SK-N-SH (cell line): ENCODE measurements at places on chromosomes 5 and 9.

- no peak for DNase-seq
Measured at GRCh38 chr5:25009063-25009462, 364.3 kb upstream of the CDH10 start.

GRCh38 chr9:14412775-14413174, 98.8 kb upstream of the NFIB start:
- no peak for DNase-seq

- DNase-seq, result no peak
Measured at GRCh38 chr9:133641396-133641655, 5.2 kb downstream of the DBH start.

- DNase-seq, result no peak
Measured at GRCh38 chr9:75054368-75055001, 26.4 kb upstream of the CARNMT1 start.

DNA sequence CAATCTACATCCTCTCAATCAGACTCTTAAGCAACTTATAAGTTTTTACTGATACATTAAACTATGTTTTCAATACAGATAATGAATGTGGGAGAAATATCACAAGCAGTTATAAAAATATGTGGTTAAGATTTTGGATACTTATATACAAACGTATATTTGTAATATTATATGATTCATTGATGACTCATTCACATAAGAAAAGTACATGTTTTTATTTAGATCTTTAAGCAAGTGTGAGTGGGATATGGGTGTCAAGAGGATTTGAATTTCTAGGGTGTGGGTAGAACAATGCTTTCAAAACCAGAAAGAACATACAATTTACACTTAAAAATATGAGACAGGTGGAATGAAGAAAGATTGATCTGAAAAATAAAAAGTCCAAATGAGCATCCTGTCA, 36.1 kb upstream of the ISL1 start:
- DNase-seq, result no peak

DNA sequence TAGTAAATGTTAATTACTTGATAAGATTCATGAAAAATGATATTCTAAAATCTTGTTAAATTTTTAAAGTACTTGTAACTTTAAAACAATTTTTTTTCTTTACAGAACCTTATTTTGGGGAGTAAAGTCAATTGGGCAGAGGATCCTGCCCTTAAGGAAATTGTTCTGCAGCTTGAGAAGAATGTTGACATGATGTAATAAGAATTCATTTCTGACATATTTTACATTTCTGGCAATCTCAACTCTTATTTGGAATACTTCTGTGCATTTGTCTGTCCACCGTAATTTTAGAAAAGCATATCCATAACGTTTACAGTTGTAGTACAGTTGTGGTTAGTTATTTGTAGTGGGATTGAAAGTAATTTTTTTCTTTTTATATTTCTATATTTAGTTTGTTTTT, 20.2 kb downstream of the CENPH start:
- DNase-seq, result no peak

GRCh38 chr5:54881286-54882005, 103.9 kb downstream of the ESM1 start:
- DNase-seq, result no peak

- peak; percentile 44 for DNase-seq
Measured at GRCh38 chr5:32098291-32098690, 75.8 kb downstream of the GOLPH3 start.

DNA sequence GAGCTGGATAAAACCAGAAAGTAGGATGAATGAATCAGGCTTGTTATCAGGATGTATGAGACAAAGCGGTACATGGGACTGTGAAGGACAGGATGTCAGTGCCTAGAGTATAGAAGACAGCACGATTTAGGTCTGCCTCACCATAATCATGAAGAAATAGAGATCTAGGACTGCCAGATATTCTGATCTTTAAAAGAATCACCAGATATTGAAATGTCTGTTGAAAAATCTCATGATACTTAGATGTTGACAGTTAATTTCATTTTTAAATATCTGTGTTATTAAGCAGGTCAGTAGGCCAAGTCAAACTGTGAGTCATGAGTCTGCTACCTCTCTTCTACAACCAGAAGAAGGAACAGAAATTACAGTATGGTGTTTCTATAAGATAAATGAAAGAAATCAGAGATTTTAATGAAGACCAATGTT, 65.0 kb downstream of the ST8SIA4 start:
- DNase-seq, result no peak

GRCh38 chr5:68680366-68680765, 413.4 kb upstream of the SLC30A5 start:
- no peak for DNase-seq

GRCh38 chr5:65828022-65828896, 98.1 kb upstream of the ERBIN start:
- peak; percentile 34 for DNase-seq
